ENCODE measurements at places on chromosomes 3 and 15. TPM values are rescaled to one million over a fixed set of nuclear protein-coding genes. Genes with fewer than 3 reads are reported as not detected.

IL5RA gene
- polyA plus RNA-seq: 0.35 TPM

GRCh38 chr3:133797396-133798105, 8.1 kb upstream of the SRPRB start:
- no peak for DNase-seq

USF3 gene
- polyA plus RNA-seq: 18.7 TPM

GRCh38 chr3:142097099-142097843, 52.1 kb downstream of the TFDP2 start:
- no peak for DNase-seq

DNA sequence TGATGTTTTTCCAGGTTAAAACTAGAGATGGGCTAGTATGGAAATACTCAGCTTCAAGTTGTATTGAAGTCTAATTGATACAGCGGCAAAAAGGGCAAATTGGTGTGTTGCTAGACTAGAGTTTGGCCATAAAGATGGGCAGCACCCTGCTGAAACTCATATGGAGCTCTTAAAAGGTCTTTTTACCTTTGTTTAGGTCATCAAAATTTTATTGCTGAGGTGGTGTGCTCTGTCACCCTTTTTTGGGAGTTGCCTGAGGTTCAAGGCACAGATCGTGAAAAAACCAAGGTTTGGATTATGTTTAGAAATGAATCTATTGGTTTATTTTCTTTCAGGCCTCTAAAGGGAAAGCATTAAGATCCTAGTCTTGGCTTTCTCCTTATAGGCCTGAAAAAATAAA, 38.2 kb downstream of the VPS8 start:
- no peak for DNase-seq

DNA sequence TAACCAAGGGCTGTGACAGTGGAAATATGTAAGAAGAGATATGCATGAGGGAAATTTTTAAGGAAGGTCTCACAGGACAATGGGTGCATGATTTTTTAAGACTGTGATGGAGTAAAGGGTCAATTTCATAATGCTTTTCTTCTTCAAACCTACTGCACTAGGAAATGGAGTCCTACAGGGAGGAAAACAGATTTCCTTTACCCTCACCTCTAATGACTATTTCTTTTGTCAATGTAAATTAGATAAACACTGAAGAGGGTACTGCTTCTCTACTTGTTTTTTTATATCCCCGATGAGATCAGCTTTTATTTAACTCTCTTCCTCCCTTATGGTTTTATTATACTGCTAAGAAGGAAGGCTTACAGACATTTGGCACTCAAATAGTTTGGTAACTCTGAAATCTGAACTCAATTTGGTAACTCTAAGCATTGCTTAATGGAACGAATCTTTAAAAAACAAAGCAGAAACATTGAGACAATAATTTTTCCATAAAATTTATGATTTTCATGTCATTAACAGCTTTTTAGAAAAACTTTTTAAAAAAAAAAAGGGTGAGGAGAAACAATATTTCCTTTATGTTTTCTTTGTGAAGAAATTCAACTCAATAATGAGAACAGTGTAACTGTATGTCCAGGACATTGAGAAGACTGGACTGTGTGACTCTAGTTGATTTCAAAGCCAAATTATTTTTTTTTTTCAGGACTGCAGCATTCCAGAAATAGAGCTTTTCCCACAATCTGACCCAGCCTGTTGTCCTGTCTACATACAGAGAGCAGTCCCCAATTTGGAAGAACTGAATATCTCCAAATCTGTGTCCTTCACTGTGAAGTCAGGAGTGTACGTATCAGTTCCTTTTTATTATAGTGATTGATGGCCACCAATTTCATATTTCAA, 64.4 kb downstream of the CRYBG3 start:
- no peak for DNase-seq

CFAP100 gene
- not detected for polyA plus RNA-seq

GRCh38 chr3:61311044-61311443, 59.8 kb upstream of the FHIT start:
- DNase-seq: no peak

DNA sequence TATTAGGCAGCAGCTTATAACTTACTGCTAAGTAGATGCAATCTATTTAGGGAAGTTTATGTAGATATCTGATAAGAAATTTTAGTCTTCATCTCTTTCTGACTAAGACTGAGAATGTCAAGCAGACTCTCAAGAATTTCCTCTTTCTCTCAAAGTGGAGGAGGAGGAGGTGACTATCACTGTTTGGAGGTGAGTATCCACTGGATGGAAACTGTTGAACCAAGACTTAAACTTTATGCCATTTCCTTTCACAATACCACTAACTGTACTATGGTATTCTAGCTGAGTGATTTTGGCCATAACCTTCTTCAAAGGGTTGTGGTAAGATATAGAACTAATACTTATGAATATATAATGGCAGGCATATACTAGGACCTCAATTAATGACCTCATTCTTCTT, 64.6 kb downstream of the TPRG1 start:
- no peak for DNase-seq

DNA sequence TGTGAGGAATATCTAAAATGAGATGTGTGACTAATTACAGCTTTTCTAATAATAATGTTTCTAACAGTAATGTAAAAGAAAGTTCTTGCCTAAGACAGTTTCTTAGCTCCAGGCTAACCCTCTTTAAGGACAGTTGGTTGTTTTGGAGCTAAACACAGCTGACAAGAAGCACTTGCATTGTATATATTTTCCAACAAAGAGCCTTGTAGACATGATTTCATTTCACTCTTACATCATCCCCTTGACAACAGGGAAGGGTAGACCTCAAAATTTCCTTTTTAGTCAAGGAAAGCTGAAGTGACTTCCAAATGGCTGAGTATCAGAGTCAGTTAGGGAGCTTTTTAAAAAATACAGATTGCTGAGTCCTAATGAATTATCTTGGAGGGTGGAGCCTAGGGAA, 4.1 kb downstream of the ARID3B start:
- no peak for DNase-seq

- no peak for DNase-seq
Measured at GRCh38 chr3:121153851-121154250, 245.8 kb downstream of the STXBP5L start.

DNA sequence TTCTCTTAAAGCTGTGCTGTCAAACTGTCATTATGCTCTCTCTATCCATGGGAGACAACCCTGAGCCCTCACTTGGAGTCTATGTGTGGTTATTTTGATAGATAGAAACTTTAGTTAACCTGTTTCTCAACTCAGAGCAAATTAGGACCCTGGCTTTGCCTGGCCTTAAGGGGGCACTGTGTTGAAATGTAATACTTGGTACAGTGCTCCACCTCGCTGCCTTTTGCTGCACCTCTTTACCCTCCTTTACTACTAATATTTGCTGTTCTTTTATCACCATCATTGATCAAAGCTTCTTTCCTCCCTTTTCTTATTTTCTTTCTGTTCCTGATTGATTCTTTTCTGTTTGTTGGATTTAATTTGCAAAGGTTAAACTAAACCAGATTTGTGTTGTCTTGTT, 34.3 kb downstream of the STT3B start:
- no peak for DNase-seq

CTXN2 gene
- not detected for polyA plus RNA-seq

DNA sequence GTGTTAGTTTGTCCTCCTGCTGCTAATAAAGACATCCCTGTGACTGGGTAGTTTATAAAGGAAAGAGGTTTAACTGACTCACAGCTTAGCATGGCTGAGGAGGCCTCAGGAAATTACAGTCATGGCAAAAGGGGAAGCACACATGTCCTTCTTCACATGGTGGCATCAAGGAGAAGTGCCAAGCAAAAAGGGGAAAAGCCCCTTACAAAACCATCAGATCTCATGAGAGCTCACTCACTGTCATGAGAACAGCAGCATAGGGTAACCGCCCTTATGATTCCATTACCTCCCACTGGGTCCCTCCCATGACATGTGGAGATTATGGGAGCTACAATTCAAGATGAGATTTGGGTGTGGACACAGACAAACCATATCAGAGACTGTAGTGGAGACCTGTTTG, 27.0 kb downstream of the TM2D3 start:
- no peak for DNase-seq
